Stimulated activated CD4-positive, alpha-beta T cell treated with anti-CD3 and anti-CD28 coated beads, Interleukin-1b, Interleukin-23, amount 100 ng/mL, for 1 hour (primary cell): ENCODE measurements at places on chromosomes 12 and 14.

DNA sequence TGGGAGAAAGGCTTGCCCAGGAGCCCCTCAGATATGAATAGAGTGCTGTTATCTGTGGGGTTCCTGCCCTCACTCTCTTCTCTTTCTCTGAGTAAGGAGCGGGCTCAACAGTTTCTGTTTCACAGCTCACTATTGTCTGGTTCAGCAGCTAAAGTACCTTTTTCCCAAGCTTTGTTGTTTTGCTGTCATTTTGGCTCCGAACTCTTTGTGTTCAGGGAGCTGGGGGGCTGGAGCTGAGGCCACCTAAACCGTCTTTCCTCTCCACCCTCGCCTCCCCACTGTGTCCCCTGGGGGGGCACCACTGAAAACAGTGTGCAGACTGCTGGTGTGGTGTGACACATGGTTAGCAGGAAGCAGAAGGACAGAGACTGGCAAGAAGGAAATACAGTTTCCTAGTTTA is 51.4 kb downstream of the FBXW8 start:
- DNase-seq, result no peak

GRCh38 chr12:109598428-109598854 is 24.8 kb downstream of the MVK start:
- DNase-seq, result no peak

- DNase-seq, result no peak
Measured at GRCh38 chr12:66236969-66237368, 48.0 kb downstream of the IRAK3 start.

GRCh38 chr12:126608607-126609175 is 1543.5 kb downstream of the AACS start:
- DNase-seq, result no peak

- no peak for DNase-seq
Measured at GRCh38 chr14:83664389-83664788, 1865.6 kb upstream of the FLRT2 start.

DNA sequence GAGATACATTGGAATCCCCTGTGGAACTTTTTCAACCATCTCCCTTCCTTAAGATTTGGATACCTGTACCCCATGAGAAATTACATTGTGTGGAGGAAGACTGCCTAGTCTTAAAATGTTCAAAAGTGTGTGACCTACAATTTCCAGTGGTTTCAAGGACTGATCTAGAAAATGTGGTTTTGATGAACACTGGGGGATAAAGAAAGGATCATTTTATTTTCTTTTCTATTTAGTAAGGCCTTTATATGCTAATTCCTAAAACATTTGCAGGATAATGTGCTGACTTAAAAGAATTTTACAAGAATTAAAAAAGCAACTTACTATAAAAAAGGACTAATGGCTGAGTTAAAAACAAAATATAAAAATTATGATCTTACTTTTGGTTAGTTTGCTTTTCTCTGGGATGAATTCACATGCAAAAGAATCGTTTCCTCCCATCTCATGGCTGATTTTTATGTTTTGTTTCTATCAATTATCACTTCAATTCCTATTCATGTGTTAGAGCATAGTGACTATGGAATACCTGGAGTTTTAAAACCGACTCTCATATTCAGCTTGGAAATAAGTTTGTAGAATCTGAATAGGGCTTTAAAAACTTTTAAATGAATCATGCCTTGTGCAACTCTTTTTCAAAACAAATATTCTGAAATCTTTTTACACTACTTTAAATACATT is 39.9 kb upstream of the PYGL start:
- DNase-seq, result no peak

DNA sequence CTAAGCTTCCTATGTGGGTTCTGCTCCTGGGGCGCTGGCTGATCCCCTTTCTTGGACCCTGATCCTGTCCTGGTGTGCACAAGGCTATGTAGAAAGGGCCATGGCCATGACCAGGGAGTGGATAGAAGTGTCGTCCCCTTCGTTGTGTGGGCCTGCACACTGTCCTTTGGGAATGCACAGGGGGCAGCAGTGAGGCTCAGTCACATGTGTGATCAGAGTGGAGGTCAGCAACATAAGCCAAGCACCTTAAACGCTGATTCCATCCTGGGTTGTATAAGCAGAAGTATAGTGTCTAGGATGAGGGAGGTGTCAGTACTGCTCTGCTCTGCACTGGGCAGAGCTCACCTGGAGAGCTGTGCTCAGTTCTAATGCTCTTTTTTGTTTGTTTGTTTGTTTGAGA is 48.4 kb downstream of the ESRRB start:
- DNase-seq, result no peak

GRCh38 chr12:53214687-53215455 is 7.8 kb upstream of the ITGB7 start:
- no peak for DNase-seq

GRCh38 chr12:78229591-78230101 is 399.0 kb downstream of the NAV3 start:
- DNase-seq, result no peak

- no peak for DNase-seq
Measured at GRCh38 chr14:92880851-92881250, 42.1 kb upstream of the CHGA start.

GRCh38 chr14:104998801-104999200 is 13.2 kb downstream of the CLBA1 start:
- no peak for DNase-seq

GRCh38 chr12:113116875-113117274 is 18.7 kb downstream of the RASAL1 start:
- no peak for DNase-seq

DNA sequence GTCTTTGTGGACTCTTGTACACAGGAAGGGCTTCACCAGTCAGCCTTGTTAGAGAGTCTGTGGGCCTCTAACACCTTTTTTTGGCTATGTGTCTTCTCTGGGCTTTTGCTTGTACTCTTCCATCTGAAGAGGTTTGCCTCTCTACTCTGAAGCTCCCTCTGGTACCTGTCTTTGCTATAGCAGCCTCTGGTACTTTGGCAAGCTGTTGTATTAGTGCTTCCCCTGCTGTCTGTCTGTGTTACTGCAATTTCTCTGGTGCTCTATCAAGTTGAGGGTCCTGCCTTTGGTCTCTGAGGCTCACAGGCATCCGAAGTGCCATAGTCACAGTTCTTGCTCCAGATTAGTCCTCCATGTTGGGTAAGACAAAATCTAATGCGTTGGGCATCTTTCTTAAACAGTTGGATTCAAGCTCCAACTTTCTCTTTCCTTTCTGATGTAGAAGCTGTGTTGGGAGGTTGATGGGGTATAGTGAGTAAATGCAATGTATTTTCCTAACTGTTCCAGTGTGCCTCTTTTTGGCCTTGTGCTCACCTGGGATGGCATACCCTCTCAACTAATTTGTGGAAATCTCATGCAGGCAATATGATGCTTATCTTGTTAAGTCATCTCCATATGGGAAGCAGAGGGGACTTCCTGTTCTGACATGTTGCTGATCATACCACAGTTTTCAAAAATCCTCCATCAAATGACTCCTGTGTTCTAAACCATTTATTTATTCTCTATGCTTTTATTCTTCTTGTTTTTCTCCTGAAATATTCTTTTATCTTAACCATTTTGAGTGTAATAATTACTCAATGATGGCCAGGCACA is 88.8 kb downstream of the ATF7IP start:
- no peak for DNase-seq

GRCh38 chr12:20210621-20211215 is 157.6 kb upstream of the PDE3A start:
- DNase-seq, result no peak

GRCh38 chr14:38505221-38505972 is 249.5 kb upstream of the CLEC14A start:
- DNase-seq, result no peak

DNA sequence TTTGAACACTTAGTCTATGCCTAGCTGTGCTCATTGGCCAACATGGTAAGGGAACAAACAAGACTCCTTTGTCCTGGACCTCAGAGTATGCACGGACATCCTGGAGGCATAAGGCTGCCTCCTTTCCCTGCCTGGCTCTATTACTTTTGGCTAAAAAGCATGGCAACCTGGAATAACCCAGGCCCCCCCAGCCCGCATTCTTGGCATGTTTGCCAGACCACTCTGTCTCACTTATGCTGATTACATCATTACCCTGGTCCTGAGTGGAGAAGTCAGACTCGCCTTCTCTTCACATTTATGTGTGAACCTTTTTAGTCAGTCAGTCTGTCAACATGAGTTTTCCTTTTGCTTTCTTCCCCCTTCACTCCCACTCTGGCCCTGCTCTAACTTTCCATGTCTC is 58.0 kb upstream of the ELK3 start:
- DNase-seq, result no peak

- DNase-seq, result no peak
Measured at GRCh38 chr12:54401119-54401518, 16.6 kb upstream of the ZNF385A start.

DNA sequence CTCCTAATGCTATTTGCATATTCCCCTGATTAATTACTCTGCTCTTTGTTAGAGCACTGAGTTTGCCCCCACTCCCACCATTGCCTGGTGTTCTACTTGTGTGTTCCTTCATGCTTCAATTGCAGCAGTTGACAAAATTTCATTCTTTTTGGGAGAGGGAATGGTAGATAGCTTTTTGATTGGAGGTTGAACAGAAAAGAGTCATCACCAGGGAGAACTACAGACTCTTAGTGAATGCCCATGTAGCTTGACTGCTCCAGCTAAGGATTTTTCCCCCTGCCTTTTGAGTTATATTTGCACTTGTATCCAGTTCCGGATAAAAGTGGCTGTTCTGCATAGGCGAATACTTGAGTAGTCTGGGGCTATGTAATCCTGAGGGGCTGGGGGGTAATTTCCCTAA is 183.9 kb downstream of the ETNK1 start:
- no peak for DNase-seq

- peak; percentile 23 for DNase-seq
Measured at GRCh38 chr12:112992541-112993398, 14.5 kb downstream of the OAS2 start.

GRCh38 chr14:39416072-39416471 is 16.2 kb downstream of the FBXO33 start:
- no peak for DNase-seq

- DNase-seq, result no peak
Measured at GRCh38 chr12:1332327-1332726, 262.1 kb downstream of the FBXL14 start.

- no peak for DNase-seq
Measured at GRCh38 chr14:59583755-59584154, 7.1 kb upstream of the CCDC175 start.

GRCh38 chr12:28998662-28999120 is 150.4 kb upstream of the FAR2 start:
- DNase-seq, result no peak

GRCh38 chr12:93192878-93193277 is 184.8 kb upstream of the NUDT4 start:
- DNase-seq, result no peak

DNA sequence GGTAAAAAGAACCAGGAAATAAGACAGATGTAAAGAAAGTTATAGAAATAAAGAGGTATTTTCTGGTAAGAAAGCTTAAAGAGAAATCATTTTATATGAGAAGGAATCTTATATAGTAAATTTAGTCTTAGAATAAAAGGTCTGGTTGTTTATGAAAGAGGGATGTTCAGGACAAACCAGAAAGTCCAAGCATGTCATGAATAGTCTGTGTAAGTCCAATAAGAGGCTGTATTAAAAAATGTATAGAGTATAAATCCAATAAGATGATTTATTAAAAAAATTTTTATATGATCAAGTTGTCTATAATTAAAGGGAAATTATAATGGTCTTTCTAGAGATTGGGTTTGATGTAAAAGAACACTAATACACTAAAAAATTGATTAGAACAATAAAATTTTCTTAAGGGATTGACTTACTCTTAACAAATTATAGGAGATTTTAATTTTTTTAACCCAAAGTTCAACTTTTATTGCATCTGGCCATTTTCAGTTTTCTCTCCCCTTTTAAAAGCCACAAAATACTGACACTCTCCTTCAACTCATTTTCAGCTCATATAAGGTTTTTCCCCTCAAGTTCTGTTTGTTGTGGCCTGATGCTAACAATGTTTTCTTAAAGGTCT is 35.1 kb downstream of the ST8SIA1 start:
- no peak for DNase-seq

DNA sequence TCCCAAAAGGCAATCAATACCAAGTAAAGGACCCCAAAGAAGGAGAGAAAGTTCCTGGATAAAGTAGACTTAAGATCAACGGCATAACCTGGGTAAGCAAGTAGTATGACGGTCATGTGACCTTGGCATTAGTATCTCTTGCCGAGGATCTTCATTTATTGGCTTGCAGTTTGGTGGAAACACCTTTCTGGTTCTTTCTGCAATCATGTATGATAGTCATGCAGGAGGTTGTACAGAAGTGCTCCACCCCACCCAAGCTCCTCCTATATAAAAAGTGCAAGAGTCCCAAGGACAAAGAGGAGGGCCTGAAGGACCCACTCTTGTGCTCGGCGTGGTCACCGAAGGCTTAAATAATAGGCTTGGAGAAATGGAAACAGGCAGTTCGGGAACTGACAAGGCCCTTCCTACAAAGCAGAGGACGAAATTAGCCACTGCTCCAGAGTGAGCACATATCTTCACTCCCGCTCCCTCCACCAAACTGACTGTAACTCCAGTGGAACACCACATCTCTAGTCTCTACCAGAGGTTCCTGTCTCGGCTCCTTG is 750 bp downstream of the CS start:
- no peak for DNase-seq

- DNase-seq, result no peak
Measured at GRCh38 chr12:93848523-93849101, 171.4 kb downstream of the CRADD start.

GRCh38 chr12:113237748-113238147 is 16.5 kb downstream of the TPCN1 start:
- DNase-seq, result no peak

DNA sequence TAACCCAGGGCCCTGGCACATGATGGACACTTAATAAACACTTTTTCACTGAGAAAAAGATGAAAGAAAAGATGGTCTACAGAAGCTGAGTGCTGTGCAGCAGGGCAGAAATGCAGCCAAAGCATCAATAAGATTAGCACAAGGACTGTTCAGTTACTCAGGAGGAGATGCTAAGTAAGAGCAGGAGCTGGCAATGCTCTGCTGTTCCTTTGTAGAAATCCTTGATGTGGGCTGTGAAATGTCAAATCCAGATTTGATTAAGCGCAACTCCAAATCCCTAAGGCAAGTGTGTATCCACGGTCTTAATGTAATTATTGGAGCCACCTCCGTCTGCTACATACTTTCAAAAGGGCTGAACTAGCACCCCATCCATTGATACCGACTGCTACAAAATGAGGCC is 151.8 kb upstream of the BTG1 start:
- no peak for DNase-seq

- no peak for DNase-seq
Measured at GRCh38 chr14:103023881-103024473, 33.4 kb downstream of the CDC42BPB start.

GRCh38 chr12:12562016-12562483 is 613 bp downstream of the DUSP16 start:
- DNase-seq, result no peak

DNA sequence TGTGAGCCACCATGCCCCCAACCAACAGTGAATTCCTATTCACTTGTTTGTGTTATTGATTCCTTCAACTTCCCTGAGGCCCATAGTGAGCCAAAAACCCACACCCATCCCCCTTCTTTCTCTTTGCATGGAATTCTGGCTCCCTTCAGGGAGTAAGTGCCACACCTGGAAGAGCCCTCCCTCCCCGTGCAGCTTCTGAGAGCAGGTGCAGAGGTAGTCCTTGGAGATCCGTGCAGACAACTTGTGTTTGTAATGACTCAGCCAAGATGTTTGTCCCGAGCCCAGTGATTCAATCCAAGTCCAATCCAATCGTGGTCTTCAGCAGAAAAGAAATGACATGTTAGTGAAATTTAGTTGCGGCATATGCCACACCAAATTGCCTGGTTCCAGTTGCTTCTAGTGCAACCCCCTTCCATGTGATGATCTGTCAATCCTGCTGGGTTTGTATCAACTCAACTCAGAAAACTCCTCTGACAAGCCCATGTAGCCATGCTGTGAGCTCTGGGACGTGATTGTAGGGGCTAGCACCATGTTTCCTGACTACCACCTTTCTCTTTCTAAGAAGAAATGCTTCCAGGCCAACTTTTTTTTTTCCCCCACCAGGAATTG is 27.5 kb downstream of the GPRC5A start:
- DNase-seq, result no peak
